ENCODE measurements at places on chromosomes 4 and X.

GRCh38 chr4:182577411-182577810 is 334.2 kb downstream of the TENM3 start:
- H3K4me1 ChIP-seq, result no peaks in the 10 kb centered on the region
- no peaks in the 10 kb centered on the region for H3K27me3 ChIP-seq
- H3K4me3 ChIP-seq, result no peak overlapping the region
- no peak overlapping the region for H3K27ac ChIP-seq

DNA sequence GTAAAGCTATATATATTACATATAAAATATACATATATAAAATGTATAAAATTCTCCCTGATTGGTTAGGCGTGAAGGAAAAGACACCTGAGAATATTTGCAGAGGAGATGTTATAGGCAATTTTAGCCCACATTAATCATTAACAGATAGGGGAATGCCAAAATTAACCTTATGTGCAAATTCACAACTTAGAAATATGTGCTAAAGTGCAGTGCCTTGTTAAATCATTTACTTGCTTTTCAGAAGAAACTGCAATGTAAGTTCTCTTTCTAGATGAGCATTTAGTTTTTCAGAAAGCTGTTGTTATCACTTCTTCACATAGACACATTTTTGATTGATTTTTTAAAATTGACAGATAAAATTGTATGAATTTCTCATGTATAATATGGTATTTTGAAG is 5.6 kb downstream of the TASL start:
- no peaks in the 10 kb centered on the region for H3K27me3 ChIP-seq
- H3K4me3 ChIP-seq, result no peak overlapping the region
- DNase-seq, result no peak
- H3K36me3 ChIP-seq, result no peaks in the 10 kb centered on the region

DNA sequence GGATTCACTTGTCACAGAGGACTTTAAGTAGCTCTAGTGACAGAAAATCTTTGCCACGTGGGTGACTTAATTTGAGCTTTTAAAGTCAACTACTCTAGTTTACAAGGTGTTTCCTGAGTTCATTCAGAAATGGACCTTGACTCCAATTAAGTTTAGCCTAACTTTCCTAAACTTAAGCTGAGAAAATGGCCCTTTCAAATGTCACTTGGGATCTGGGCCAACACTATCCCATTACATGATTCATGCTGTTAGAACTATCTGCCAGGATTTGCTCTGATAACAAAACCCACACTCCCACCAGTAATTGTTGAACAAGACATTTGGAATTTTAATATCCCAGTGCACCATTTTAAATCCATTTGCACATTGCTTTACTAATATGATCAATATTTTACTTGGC is 40.8 kb downstream of the C4orf46 start:
- no peaks in the 10 kb centered on the region for H3K36me3 ChIP-seq
- DNase-seq, result no peak
- H3K4me1 ChIP-seq, result no peaks in the 10 kb centered on the region

GRCh38 chrX:152735860-152736511 is 2.4 kb downstream of the MAGEA12 start:
- no peak for DNase-seq
- H3K27ac ChIP-seq, result no peak overlapping the region
- H3K4me3 ChIP-seq, result no peak overlapping the region
- no peaks in the 10 kb centered on the region for H3K27me3 ChIP-seq
